ENCODE measurements at places on chromosomes 3 and 15.

DNA sequence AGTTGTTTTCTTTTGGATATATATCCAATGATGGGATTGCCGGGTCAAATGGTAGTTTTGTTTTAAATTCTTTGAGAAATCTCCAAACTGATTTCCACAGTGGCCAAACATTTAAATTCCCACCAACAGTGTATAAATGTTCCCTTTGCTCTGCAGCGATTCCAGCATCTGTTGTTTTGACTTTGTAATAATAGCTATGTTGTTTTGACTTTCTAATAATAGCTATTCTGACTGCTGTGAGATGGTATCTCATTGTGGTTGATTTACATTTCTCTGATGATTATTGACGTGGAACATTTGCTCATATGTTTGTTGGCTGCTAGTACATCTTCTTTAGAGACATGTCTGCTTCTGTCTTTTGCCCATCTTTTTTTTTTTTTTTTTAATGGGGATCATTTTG lies 332.2 kb upstream of the GBE1 start:
- no peak for DNase-seq

DNA sequence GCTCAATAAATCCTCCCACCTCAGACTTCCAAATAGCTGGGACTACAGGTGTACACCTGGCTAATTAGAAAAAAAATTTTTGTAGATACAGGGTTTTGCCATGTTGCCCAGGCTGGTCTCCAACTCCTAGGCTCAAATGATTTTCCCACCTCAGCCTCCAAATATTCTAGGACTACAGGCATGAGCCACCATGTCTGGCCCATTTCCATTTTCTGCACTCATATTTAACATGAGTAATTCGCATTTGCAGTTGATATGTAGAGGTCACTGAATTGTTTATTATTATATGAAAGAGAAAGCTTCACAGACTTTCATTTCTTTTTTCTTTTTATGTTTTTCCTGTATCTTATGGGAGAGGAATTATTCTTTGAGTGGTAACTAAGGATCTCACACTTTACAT lies 492.7 kb downstream of the CNTN3 start:
- no peak for DNase-seq

- DNase-seq, result no peak
Observed at GRCh38 chr3:95813244-95813643, 1001.1 kb upstream of the EPHA6 start.

GRCh38 chr3:184472723-184473428 lies 88.7 kb upstream of the EPHB3 start:
- DNase-seq, result no peak

DNA sequence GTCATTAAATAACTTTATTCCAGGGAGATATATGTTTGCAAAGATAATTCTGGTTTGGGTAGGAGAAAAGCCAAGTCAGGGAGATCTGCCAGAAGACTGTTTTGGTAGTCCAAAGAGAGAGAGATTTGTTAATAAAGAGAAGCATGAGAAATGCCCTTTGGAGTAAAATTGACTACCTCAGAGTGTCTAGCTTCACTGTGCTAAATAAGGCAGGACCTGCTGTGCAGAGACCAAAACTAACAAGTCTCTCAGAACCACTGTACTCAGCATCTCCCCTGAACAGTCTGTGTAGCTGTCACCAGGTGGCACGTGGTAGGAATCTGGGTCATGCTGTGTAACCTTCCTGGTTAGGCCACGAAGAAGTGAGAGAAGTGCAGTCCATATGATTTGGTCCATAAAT lies 31.6 kb upstream of the SLC35G2 start:
- no peak for DNase-seq

DNA sequence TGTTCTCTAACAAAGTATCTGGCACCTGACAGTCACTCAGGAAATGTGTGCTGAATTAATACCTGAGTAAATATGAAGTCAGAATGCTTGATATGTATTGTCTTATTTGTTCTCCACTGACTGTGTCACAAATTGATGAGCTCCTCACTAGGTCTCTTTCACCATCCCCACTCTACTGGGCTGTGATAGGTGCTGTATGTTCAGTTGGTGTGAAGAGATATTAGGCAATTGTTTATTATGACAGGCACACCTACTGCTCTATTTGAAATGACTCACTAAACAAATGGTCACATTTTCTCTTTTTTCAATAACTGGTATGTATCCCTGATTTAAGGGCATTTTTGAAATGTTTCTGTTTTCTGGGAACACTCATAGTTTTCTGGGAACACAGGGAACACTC lies 25.2 kb upstream of the CCDC39 start:
- DNase-seq, result no peak

- DNase-seq, result no peak
Observed at GRCh38 chr3:139378587-139379241, 10.7 kb downstream of the COPB2 start.

- DNase-seq, result no peak
Observed at GRCh38 chr15:65343374-65343981, 34.3 kb downstream of the IGDCC3 start.

- DNase-seq, result no peak
Observed at GRCh38 chr3:64685800-64686445, 1.9 kb downstream of the ADAMTS9 start.

- no peak for DNase-seq
Observed at GRCh38 chr3:42700366-42701288, 2.0 kb downstream of the HHATL start.

DNA sequence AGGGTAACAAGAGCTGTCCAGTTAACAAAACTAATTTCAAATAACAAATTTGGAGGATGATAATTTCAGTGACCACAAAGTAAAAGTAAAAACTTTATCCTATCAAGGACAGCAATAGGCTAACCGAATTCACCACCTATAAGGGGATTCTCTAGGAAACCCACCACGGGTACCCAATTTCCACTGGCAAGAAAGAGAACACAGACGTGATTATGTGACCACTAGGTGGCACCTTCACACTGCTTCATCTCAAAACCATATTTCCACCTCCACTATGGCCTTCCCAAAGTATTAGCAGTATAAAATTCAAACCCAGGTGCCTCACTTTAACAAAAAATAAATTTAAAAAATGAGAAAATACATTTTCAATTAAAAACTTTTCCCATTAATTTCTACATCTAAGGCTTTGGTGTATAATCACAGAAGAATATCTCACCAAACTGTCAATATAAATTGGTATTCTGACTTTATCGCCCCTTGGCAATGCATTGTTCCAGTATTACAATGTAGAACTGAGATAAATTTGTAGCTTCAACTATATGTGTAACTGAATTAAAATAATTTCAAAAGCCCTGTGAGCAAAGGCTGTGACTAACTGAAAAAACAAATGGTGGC lies 96.5 kb downstream of the FSIP1 start:
- DNase-seq, result no peak

DNA sequence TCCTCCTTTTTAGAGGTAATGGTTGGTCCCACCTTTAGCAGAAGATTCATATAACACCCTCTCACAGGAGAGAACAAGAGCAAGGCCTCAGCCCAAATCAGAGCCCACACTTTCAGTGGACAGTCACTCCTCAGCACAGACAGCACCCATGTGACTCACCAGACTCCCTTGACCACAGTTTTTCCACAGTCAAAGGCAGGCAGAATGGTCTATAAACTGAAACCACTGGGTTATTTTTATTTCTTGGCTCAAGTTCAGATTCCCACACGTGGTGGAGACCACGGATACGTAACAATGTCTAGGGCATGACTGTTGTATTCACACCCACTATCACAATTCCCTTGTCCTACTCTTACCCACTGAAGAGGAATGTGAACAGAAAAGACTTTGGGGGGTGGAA lies 237.8 kb upstream of the UBE2E1 start:
- DNase-seq, result no peak

DNA sequence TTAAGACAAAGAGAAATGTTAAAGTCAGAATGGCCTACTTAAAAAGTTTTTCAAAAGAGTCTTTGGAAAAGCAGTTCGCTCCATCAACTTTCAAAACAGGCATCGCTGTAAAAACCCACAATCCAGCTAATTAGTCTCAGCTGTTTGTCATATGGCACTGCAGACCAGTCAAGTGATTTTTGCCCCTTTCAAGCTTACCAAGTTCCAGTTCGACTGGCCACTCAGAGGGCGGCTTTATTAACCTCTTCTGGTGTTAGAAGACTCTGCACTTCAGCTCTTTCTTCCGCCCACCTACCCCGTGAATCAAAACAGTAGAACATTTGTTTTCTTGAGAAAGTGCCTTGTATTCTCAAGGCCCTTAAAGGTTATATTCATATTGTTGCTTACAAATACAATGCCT lies 19.3 kb downstream of the RAB27A start:
- DNase-seq, result no peak

GRCh38 chr3:141644931-141645330 lies 93.2 kb upstream of the RNF7 start:
- DNase-seq, result no peak

DNA sequence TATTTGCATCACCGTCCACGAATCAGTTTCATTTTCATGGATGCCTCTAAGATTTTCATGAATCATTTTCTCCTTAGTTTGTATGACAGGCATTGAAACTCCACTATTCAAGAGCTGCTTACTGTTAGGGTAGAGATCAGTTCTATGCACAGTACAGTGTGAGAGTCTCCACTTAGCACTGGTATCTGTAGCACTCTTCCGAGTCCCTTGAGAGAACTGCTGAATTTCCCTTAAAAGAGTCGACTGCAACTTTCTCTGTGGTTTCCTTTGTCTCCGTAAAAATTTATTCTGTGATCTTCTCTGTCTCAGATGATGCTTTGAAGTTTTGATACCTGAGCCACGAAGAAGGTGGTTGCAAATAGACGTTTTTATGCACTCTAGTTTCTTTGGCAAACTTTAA lies 14.8 kb downstream of the GTPBP8 start:
- DNase-seq, result no peak

DNA sequence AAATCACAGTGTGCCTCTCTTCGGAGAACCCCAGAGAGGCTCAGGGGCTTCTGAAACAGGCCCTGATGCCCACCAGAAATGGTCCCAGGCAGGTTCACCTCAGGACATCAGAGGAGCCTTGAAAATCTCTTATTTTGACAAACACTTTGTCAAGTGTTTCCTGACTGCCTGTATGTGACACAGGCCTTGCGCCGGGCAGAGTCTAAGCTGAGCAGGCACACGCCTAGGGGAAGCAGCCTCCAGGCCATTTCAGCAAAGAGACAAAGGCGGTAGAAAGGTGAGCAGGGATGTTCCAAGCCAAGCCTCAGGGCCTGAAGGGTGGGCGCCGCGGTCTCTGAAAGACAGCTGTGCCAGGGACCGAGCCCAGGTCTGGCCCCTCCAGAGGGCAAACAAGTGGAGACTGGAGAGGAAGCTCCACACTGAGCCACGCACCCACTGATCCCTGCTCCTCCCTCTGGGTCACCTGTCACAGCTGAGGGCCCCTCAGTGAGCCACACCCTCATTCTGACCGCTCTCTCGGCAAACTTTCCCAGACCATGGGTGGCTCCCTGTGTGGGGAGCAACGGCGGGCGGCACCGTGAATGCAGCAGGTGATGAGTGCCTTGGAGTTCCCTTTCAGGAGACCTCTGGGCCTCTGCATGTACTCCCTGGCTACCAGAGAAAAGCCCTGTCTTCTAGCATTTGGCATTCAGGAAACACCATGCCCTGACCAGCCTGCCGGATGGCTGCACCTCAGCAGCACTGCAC lies 136.1 kb downstream of the ADAMTS17 start:
- DNase-seq, result no peak

DNA sequence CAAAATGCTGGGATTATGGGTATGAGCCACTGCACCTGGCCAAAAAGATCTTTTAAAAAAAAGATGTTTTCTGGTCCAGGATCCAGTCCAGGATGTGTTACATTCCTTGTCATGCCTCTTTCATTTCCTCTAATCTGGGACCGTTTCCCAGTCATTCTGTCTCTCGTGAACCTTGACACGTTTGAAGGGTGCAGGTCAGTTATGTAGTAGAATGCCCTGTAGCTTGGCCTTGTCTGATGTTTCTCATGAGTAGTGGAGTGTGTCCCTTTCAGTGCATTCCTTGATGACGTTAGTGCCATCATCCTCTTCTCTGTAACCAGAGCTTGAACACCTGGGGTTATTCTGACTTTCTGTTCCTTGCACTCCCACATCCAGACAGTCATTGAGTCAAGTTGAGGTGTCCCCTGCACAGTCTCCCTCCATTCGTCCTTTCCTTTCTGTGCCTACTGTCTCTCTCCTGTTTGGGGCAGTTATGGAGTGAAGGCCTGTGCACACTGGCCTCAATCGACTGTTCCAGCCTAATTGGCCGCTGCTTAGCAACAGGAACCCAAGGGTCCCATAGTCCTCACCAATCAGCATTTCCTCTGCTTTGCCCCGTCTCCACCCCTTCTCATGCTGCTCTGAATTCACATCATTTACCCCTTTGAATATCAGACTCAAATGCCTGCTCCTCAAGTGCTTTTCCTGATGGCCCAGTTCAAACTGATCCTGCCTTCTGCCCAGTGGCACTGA lies 5.5 kb downstream of the FAM81A start:
- DNase-seq, result no peak

GRCh38 chr3:142568393-142569017 lies 10.0 kb downstream of the ATR start:
- no peak for DNase-seq

DNA sequence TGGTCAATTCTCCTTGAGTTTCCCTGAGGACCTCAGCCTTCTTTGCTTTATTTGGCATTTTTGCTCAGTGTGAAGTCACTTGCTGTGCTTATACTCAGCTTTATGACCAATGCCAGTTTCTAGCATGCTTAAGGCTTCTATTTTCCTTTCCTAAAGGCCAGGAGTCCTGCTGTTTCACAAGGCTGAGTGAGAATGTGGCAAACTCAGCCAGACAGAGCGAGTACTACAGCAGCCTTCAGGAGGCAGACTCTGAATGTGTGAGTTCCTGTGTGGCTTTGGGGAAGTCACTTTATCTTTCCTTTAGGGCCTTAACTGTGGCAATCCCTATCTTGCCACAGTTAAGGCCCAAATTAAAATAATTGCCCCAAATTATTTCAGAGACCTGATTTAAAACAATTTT lies 213.2 kb upstream of the MRPL3 start:
- DNase-seq, result no peak

DNA sequence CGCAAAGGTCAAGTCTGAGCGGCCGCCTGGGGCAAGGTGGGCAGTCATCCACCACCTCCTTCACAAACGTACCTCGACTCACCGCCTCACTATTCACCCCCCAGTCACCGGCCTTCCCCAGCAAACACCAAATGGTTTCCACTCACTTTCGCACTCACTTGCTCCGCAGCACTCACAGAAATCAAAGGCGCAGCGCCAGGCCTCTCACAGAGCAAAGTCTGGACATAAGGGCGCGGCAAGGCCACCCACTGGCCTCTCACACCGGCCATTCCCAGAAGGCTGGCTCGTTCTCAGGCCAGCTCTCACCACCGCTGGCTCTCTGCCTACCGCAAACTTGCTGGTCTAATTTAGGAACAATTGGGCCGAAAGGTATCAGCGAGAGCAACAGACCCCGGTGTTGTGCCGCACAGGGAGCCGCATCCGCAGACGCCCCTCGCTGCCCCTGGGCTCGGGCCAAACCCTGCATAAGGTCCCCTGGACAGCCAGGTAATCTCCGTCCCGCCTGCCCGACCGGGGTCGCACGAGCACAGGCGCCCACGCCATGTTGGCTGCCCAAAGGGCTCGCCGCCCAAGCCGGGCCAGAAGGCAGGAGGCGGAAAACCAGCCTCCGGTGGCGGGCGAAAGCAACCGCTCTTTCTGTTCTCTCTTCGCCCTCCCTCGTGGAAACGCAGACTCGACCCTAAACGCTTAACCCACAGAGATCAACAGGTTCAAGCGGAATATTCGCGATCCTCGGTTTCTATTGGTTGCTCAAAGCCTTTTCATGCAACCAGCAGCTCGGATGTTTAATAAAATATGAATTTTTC lies 2.9 kb downstream of the SHOX2 start:
- DNase-seq, result no peak

GRCh38 chr15:89556413-89557262 lies 18.6 kb upstream of the TICRR start:
- DNase-seq, result no peak

All from cerebellar nuclear complex (tissue), 1 donor.